ENCODE measurements at places on chromosomes 11 and 22.

DNA sequence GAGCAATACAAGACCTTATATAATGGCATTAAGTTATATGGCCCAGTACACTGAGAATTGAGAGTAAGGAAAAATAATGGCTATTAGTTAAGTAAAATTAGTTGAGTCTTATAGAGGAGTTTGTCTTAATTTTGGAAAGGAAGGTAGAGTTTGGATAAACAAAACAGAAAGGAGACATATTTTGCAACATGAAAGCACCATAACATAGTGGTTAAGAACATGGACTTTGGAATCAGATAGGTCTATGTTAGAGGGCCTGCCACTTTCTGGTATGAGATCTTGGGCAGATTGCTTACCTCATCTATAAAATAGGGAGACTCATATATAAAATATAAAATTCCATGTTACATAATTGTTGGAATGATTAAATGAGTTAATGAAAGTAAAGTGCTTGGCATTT lies 68.9 kb downstream of the CSTPP1 start:
- DNase-seq: no peak

DNA sequence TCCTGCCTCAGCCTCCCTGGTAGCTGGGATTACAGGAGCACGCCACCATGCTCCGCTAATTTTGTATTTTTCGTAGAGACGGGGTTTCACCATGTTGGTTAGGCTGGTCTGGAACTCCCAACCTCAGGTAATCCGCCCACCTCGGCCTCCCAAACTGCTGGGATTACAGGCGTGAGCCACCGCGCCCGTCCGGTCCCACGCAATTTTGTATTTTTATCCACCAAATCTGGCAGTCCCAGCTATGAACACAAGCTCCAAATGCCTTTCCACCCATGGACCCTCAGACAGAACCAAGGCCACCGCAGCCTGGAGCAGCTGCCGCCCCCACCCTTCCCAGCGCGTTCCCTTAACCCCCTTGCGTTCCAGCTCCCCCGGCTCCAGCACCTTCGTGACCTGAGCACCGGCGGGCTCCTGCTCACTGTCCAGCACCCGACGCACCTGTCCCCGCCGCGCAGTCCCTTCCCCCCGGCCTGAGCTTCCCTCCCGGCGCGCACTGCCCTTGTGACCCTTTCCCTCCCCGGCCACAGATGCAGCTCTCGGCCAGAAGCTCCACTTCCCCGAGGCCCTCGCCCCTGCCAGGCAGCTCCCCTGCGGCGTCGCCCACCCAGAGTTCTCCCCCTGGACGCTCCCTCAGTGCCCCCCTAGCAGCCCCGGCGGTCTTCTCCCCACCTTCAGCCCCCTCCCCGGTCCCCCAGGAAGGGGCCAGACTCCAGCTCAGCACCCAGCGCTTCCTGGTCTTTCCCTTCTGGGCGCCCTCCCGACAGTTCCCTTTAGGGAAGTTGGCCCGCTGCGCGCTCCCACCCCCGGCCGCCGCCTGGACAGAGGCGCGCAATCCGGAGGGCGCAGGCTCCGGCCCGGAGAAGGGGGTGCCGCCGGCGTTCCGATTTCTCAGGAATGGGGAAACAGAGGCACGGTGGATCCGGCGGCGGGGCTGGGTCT lies 5.6 kb upstream of the ZBED4 start:
- DNase-seq: no peak

DNA sequence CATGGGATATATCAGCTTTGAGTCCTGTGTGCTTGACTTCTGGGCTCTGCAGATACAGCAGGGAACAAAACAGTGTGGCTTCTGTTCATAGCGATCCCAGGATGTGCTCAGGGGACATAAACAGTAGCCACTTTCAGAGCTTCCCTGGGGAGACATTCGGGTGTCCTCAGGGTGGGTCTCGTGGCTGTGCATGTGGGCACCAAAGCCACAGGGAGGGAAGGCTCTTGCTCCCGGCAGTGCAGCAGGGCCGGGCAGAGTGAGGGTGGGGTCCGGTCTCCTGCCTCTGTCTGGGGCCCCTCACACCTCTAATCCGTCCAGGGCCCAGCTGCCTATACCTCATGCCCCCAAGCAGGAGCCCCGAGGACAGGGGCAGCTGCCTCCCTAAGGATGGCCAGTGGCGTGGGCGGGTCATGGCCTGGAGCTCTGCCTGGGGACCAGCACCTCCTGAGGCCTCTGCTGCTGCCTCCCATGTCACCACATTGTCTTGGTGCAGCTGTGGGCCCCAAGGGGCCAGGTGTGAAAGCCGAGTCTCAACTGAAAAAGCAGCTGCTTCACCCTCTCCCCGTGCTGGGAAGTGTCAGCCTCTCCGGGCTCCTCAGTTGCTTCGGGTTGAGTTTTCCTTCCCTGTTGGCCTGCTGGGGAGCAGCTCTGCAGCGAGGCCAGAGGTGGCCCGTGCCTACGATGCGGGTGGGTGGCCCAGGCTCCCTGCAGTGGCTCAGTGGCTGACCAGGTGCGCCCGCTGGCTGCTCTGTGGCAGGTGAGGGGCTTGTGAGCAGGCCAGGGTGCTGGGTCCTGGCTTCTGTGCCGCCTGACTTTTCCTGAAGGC lies 3.8 kb downstream of the TPCN2 start:
- DNase-seq: no peak

GRCh38 chr11:126360049-126360446 lies 4.6 kb downstream of the ST3GAL4 start:
- no peak for DNase-seq

DNA sequence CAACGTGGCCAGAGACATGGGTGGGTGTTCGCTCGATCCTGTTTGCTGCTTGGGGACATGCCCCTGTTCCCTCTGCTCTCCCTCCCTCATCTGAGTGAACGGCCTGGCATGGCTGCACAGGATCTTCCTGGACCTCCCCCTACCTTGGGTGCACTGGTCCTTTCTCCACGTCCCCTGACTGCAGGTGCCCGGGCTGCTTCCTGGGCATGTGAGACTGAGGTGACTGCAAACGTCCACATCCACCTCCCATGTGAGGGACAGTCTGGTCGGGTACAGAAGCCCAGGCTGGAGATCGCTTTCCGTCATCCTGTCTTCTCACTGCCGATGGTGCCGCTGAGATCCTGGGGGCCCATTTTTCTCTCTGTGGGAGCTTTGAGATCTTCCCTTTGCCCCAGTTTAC lies 11.8 kb downstream of the SULT4A1 start:
- DNase-seq: peak; percentile 6

DNA sequence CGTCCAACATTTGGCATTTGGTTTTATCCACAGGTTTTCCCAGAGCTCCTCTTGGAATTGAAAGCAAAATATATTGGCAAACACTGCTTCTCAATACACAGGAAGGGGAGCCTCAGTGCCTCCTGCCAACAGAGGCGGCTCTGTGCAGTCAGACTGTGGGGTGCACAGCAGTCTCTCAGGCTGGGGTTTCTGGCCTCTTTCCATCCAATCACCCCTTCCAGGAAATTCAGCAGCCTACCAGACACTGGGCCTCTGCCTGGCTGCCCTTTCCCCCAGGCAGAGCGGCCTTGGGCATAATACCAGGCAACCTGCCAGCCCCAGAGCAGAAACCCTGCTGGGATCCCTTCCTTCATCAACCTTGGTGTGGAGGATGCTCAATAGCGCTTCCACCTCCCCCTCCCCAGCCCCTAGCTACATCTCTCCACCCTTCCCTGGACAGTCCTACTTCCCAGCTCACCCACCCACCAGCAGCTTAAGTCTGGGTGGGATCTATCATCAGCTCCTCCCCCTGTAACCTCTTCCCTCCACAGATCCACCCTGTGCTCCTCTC lies 17.8 kb upstream of the RAPSN start:
- DNase-seq: peak; percentile 67

- DNase-seq: no peak
Observed at GRCh38 chr11:765025-765801, 12.1 kb downstream of the GATD1 start.

DNA sequence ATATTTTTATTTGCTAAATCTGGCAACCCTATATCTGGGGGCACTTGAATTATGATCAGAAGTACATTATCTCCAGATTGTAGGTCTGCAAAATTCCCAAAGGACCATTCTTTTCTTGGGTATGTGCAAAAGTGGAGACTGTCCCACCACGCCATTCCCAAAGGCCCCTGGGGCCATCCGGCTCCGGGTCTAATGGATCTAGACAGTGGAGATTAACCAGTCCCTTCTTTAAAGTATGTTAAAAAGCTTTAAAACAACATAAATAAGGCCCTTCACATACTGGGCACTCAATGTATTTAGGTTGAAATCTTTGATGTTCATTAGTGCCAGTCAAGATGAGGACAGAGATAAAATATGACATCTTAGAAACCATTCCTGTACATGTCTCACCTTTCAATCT lies 124.1 kb downstream of the MAML2 start:
- DNase-seq: no peak

DNA sequence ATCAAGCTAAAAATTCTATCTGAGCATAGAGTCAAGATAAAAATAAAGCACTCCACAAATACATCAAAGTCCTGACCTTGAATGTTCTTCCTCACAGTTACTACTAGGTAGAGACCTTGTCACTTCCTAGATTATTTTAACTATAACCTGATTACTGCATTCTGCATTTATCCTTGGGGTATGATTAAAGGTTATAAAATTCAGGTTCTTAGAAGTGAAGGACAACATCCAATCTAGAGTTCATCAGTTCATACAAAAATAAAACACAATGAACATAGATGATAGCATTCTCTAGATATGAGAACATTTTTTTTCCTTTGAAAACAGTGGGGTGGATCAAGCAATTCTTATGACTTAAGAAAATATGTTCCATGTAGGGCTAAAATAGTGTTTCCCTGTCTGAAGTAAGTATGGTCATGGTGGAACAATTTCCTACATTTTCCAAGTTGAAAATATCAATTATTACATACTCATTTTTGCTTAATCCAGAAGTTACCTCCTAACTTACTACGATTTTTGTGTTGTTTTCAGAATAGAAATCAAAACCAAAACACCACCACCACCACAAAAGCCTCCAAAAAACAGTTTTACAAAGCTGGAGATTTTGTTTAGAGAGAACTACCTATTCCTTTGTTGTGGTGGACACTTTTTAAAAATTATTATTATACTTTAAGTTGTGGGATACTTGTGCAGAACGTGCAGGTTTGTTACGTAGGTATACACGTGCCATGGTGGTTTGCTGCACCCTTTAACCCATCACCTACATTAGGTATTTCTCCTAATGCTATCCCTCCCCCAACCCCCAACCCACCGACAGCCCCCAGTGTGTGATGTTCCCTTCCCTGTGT lies 112.0 kb upstream of the DDI1 start:
- no peak for DNase-seq

GRCh38 chr11:14309425-14310192 lies 49.4 kb downstream of the RRAS2 start:
- DNase-seq: no peak

DNA sequence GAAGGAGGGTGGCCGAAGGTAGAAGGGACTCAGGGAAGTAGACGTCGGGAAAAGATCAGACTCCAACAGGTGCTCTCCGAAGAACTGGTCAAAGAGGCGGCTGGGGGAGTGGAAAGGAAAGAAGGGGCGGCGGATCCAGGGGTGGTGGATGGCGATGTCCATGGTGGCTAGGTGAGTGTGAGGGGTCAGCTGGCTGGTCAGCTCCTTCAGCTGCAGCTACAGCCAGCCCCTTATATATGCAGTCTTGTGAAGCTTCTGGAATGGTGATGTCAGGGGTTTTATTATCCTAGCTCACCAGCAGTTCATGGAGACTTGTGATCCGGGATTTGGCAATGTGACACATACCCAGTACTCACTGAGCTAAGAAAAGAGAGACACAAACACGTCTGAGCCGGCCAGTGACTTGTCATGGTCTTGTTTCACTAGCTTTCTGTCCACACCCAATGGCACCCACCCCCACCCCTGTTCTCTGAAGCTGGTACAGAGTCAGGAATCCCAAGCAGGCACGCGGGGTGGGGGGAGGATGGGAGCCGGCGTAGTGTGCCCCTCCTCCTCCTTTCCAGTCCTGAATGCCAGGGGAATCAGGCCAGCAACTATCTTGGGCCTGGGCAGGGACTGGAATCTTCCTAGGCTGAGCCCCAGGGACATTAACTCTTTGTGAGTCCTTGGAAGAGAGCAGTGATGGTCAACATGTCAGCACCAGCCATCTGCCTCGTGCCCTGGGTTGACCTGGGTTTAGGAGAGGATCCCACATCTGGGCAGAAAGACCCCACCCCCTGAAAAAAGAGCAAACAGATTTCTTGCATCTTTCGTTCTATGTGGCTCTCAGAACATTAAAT lies at the start of gene CRYAB:
TSS of gene CRYAB (minus strand) at position 208 of the 839 bp plus-strand sequence. CDS start at position 162, 46 bp downstream.
- peak; percentile 91 for DNase-seq

DNA sequence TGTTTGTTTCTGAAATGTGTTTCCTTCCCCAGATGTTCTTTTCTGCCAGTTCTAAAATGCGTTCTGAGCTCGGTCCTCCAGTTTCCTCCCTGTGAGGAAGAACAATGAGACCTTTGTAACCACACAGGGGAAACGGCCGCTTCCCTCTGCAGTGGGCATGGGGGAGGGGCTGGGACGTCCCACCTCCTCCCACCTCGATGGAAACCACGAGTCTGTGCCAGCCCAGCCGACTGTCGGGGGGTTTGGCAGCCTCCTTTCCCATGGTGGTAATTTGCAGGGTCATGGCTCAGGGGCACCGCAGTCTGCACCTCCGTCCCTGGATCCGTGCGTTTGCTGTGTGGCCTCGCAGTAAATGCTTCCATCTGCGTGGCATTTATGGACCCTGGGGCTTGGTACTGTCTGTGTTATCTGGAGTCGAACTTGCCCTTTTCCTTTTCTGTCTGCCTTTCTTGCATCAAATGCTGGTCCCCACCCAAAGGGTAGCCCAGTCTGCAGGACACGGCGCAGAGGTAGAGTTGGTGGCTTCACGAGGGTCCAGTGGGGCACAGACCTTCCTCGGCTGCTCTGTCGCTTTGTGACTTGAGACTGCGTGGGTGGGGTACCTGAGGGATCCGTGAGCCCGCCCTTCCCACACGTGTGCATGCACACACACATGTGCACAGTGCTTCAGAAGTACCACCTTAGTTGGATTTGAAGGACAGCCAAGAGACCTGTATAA lies 16.1 kb downstream of the LRP5 start:
- peak; percentile 83 for DNase-seq

GRCh38 chr11:69510471-69511357 lies 29.3 kb downstream of the LINC01488 start:
- DNase-seq: no peak

Measured in left hindlimb (tissue), 1 donor.